ENCODE measurements at places on chromosomes 3 and 15.

- no peak for DNase-seq
Observed at GRCh38 chr3:25902586-25902985, 112.7 kb downstream of the OXSM start.

GRCh38 chr3:193305356-193305755 lies 64.3 kb downstream of the PLAAT1 start:
- no peak for DNase-seq

GRCh38 chr15:85592148-85592547 lies 202.6 kb downstream of the KLHL25 start:
- peak; percentile 13 for DNase-seq

DNA sequence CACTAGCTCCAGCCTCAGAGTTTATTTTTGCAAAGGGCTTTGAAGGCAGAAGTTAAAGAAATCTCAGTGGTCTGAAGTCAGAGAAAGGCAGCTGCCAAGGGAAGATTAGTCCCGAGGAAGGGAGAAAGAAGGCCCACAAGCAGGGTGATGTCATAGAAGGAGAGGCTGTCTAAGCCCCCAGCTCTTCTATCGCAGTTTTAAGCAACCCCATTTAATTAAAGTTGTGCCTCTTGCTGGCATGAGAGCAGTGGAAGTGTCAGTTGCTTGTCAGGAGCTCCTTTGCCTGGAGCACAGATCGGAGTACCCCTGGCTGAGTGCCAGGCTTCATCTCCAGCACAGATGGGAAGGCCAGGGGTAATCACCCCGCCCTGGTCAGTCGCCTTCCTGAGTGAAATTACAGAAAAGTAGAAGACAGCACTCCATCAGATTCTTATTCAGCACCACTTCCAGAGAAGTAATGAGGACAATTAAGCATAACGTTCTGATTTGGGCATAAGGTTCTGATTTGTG lies 530.7 kb downstream of the EPHB1 start:
- no peak for DNase-seq

DNA sequence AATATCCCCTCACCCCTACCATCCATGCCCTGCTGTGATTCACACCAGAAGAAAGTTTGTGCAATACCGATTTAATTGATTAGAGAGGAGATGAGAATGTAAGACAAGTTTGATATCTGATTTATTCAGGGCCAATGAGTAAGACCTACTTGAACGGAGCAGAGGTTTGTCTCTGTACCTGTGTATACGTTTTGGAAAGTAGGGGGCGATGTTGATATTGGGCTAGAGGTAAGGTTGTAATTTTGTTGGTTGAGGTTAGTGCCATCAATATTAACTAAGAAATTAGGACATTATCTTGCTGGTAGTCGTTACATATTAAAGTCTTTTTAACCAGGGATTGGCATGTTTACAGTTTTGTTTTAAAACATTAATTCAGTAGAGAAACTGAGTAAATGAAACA lies 20.5 kb downstream of the EAF2 start:
- peak; percentile 57 for DNase-seq

DNA sequence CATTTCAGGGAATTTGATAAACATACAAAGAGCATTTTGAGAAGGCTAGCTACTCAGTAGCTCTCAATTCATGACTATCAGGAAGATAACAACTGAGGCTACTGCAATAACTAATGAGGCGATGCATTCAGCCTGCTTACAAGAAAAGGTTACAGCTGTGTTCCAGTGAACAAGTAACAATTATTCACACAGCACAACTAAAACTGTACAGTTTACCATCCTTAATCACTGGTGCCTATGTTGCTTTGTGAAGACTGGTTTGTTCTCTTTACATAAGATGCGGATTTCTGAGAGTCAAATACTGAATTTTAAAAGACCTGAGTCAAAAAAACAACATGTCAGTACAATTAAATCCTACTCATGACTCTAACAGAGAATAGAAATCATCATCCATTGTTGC lies 526.3 kb downstream of the OTOL1 start:
- DNase-seq, result no peak

GRCh38 chr15:70243686-70244540 lies 146.2 kb upstream of the TLE3 start:
- peak; percentile 44 for DNase-seq

GRCh38 chr3:105606016-105606415 lies 239.3 kb downstream of the ALCAM start:
- DNase-seq, result no peak

GRCh38 chr3:140122183-140122582 lies 187.2 kb downstream of the CLSTN2 start:
- no peak for DNase-seq

GRCh38 chr15:77446840-77447390 lies 26.2 kb downstream of the HMG20A start:
- peak; percentile 84 for DNase-seq

DNA sequence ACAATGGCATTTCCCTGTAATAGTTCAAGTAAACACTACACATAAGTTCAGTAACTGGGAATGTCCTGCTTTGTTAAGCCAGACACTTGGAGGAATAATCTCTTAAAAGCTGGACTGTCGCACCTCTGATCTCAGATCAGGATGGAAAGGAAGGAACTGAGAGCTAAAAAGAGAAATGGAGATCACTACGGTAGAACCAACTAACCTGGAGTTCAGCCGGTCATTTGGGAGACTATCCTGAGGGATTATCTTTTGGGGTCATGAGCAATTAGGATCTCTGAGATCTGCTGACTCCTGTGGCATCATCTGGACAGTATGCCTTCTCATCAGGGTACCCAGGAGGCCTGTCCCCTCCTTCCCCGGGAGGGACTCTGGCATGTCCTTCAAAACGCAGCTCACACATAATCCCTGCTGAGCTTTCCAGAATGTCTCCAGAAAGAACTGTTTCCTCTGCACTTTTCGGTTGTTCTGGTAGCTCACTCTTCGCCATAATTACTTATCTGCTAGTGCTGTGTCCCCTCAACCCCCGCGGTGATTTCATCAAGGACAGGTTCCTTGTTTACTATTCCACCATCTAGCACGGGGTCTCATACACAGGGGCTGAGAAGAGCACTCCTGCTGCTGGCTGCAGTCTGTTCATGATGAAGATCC lies 115.6 kb downstream of the SENP2 start:
- DNase-seq, result no peak

DNA sequence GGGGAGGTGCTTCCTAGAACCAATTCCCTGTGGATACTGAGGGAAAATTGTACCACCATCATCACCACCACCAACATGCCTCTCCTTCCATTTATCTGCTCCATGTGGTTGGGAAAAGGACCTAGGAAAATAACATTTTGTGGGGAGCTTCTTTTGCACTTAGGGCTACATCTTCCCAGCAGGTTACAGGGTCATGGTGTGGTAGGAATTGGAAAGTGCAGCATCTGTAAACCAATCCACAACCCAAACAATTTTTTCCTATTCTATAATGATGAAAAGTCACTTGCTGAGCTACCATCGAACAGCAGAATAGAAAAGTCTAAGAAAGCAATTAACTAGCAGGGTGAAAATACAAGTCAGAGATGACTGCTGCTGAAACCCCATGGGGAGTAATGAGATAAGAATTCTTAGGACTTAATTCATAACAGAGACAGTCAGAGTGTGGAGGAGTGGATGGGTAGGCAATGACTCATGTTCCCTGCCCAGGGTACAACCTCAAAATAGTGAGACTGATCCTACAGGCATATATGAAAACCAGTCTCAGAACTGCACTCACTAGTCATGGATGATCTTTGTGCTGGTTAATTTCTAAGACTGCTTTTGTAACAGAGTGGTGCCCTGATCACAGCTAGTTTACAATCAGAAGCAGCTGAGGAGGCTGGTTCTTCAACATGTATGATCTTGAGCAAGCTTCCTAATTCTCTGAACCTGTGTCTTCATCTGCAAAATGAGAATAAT lies 38.1 kb upstream of the LEKR1 start:
- peak; percentile 46 for DNase-seq

DNA sequence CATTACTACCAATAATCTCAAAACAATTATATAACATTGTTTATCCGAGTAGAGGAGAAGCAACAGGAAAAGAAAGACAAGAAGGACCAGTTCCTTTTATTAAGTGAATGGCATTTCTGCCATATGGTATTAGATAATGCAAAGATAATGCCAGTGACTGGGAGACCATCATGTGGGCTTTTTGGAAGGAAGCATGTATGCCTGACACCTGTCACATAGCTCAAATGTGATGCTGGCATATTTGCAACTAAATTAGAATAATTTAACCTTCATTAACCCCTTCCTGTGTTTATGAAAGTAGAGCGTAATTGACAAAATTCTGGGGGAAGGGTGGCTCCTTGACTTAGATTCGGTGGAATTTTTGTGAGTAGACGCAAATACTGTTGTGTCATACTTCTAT lies 733.0 kb downstream of the TUSC7 start:
- no peak for DNase-seq

DNA sequence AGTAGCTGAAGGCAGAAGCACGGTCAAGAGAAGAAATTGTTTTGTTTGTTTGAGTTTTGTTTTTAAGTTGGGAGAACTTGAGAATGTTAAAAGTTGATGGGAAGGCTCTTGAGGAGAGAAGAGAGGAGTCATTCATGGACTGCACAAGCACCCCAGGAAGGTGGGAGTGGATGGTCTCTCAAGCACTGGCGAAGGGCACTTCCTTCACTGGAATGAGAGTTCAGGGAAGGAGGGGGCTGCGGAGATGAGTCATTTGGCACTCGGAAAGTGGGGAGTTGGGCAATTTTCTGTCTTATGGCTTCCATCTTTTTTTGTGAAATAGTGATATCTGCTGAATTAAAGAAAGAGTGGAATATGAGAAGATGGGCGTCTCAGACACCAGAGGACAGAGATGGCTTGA lies 66.0 kb downstream of the ATP13A4 start:
- DNase-seq, result no peak

DNA sequence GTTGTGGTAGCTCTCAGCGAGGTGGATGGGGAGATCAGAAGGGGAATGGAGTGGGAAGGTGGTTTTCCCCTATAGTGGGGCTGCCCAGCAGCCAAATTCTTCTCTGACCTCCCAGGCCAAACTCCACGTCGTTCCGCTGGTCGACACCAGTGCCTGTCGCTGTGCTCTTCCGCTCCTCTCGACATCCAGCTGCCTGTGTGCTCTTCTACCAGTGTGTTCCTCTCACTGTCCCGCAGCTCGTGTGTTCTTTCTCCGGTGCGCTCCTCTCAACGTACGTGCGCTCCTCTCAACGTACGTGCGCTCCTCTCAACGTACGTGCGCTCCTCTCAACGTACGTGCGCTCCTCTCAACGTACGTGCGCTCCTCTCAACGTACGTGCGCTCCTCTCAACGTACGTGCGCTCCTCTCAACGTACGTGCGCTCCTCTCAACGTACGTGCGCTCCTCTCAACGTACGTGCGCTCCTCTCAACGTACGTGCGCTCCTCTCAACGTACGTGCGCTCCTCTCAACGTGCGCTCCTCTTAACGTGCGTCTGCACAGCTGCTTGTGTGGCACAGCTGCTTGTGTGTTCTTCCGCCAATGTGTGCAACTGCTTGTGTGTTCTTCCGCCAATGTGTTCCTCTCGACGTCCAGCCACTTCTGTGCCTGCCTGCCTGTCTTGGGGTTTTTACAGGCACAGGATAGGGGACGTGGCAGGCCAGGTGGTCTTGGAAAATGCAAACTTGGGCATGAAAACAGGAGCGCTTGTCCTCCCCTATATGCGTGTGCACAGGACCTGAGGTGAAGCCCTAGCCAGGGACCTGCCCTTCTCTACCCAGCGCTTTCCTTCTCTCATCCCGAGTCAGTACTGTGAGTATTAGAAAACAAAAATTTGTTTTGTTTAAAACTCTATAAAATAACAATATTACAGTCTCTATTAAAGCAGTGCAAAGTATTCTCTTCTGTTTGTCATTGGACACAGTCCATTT lies 991.1 kb downstream of the GBE1 start:
- no peak for DNase-seq

- no peak for DNase-seq
Observed at GRCh38 chr15:82851981-82852511, 42.6 kb downstream of the WHAMM start.

DNA sequence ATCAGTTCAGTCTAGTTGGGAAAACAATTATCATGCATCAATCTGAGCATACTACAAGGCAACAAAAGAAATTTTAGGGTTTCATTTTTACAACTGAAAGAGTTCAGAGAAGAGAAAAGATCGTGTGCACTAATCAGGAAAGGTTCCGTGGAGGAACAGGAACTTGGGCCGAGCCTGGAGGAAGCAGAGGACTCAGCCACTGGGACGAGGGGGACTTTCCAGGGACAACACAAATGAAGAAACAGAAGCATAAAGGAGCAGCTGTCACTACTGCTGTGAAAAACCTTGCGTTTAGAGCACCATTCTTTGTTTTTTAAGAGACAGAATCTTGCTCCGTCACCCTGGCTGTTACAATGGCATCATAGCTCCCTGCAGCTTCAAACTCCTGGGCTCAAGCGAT lies 60.5 kb downstream of the MYO1E start:
- DNase-seq, result no peak

GRCh38 chr15:73851689-73852088 lies 21.7 kb upstream of the TBC1D21 start:
- DNase-seq, result peak; percentile 73

DNA sequence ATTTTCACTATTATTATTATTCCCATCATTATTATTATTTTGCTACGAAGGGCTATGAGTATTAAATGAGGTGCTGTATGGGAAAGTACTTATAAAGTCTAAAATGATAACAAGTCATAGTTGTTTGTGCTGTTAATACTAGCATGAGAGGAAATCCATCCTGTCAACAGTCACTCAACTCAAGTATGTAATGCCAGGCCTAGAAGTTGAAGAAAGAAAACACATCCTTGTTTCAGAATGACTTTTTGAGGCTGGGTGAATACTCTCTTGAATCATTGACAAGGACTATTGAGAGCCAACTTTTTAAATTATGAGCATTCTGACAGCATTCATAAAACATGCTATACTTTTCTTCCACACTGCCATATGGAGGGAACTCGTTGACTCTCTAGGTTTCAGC lies 60.9 kb upstream of the ATP13A5 start:
- no peak for DNase-seq

- DNase-seq, result peak; percentile 67
Observed at GRCh38 chr15:92906563-92907081, 6.5 kb downstream of the CHD2 start.

- peak; percentile 27 for DNase-seq
Observed at GRCh38 chr3:44862226-44862637, 520 bp downstream of the TMEM42 start.

- no peak for DNase-seq
Observed at GRCh38 chr3:75254685-75255084, 409.4 kb upstream of the FRG2C start.

- DNase-seq, result no peak
Observed at GRCh38 chr15:41886741-41887140, 7.1 kb downstream of the SPTBN5 start.

DNA sequence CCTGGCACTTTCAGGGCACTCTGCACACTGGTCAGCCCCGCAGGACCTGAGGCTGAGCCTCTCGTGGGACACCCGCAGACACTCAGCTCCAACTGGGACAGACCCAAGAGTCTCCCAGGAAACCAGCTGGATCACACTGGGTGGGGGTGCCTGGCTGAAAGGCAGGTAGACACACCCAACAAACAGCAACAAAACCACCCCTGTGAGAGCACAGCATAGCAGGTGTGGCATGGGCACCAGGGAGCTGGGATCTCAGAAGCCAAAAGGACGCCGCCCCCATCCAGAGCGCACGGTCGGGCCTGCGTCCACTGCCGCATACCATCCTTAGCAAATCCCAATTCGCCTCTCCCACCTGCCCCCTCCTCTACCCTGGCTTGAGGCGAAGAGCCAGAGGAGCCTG lies 154.2 kb upstream of the LINGO1 start:
- no peak for DNase-seq
